ENCODE measurements at places on chromosomes 1 and 21.

DNA sequence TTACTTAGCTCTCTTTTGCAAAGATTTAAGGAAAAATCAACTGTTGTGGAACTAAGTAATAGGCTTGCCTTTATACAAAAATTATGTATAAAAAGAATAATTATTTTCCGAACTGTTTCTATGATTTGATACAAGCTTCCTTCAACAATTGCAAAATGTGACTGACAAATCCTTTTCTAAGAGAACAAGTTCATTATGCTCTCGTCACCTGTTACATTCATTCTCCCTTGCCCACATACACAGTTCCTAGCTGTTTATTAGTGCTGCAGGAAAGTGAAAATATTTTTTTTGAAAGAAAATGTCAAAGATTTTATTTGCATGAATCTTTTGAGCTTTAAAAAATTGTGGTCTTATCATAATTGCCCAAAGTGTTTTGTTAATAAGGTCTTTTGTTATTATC is 466.2 kb downstream of the USP25 start:
- ATAC-seq: no peak

DNA sequence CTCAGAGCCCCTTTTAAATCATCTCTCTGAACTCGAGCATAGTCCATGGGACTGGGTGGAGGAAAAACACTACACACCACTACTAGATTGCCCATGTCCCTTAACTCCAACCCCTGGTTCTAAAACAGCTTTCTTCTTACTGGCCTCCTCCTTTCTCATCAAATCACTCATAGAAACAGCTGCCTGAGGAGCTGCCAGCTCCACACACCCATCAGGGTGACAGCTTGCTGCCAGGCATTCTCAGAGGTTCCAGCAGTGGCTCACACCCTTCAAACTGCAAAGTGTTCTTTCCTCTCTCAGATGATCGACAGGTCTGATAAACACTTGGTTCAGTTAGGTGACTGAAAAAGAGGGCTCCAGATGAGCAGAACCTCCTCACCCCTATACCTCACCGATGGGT is 543.0 kb upstream of the PLXNA2 start:
- ATAC-seq: no peak

DNA sequence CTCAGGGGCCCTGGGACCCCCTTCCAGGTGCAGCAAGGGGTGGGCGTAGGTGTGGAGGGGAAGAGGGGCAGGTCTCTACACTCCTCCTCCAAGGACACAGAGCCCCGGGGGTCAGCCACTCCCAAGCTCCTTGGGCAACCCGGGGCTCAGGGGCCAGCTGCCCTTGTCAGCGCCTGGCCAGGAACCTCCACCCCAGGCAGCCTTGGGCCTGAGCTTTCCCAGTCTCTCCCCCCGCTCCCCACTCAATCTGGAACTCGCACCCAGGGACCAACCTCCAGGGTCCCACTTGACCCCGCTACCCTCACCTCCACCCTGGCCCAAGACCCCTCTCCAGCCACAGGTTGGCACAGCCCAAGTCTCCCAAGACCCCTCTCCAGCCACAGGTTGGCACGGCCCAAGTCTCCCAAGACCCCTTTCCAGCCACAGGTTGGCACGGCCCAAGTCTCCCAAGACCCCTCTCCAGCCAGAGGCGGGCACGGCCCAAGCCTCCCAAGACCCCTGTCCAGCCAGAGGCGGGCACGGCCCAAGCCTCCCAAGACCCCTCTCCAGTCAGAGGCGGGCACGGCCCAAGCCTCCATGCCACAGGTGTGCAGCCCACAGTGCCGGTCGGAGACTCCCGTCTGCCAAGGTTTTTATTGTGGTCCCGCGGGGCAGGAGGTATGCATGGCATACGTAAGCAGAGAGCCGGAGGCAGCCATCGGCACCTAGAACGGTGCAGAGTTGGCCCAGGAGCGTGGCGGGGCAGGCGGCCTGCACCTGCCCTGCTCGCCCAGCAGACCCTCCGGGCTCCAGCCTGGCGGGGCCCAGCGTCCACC is 3.0 kb downstream of the TNFRSF4 start:
- ATAC-seq: no peak

GRCh38 chr1:56137521-56138505 is 441.6 kb downstream of the PLPP3 start:
- no peak for ATAC-seq

DNA sequence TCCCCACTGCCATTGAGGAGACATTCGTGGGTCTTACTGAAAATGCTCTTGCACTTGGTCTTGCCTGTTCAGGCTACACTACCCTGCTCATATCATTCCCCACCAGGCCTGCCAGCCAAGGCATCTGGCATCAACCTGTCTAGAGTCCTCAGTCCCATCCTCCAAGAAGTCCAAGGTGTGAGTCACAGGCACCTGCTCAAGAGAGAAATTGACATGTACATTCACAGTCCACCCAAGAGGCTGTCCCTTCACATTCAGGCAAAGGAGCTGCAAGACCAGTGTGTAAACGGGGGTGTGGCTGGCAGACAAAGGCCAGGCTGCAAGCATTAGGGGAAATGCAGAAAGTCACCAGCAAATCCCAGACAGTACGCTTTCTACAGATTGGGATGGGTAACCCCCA is 13.1 kb upstream of the PLA2G2C start:
- ATAC-seq: no peak

DNA sequence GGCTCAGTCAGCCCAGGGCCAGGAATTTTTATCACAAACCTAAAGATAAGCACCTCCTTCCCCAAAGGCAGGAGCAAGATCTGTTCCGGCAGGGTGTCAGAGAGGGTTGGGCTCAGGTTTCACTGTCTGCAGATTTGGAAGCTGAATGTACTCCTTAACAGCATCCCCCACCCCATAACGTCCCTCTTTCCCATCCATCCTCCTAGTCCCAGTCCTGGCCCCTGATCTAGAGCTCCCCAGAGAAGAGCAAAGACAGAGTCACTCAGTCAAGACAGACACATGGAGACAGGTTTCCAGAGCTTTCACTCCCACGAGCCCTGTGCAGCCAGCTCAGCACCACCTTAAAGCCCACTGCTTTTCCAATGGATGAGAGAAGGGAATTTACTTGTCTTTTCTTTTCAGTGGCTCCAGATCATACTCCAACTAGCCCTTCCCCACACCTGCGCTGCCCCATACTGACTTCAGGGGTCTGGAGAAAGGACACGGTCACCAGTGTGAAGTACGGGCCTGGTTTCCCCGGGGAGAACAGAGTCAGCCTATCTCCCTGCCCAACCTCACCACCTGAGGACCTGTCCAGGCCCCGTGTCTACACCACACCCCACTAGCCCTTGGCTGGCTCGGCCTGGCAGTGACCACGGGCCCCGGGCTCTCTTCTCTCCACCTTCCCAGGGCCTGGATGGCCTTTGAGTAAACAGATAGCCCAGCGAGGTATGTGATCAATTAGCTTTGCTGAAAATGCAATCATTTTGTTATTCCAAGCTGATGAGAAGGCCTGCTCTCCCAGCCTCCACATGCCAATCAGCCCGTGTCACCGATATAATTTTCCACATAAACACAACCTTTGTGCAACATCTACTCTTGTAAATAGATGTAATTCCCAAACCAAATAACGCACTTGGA is 249.1 kb downstream of the FOXD2 start:
- ATAC-seq: peak; percentile 28

- no peak for ATAC-seq
These were observed 1629.3 kb downstream of the MRPL39 start for GRCh38 chr21:23977971-23978370.

- no peak for ATAC-seq
These were observed 58.2 kb upstream of the DMRTB1 start for GRCh38 chr1:53400761-53401674.

- ATAC-seq: no peak
These were observed 285.1 kb downstream of the CACNA1E start for GRCh38 chr1:181768211-181768929.

DNA sequence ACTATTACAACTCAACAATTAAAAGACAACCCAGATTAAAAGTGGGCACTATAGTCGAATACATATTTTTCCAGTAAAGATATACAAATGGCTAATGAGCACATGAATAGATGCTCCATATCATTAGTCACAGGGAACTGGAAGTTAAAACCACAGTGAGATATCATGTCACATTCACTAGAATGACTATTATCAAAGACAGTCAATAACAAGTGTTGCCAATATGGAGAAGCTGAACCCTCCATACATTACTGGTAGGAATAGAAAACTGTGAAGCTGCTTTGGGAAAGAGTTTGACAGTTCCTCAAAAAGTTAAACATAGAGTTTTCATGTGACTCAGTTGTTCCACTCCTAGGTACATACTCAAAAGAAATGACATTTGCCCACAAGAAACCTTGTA is 30.6 kb upstream of the MRPS6 start:
- ATAC-seq: no peak

GRCh38 chr1:87239997-87240605 is 88.6 kb upstream of the LMO4 start:
- ATAC-seq: no peak

Measured in motor neuron (in vitro differentiated cells).